Non-pigmented ciliary epithelial cell (primary cell): ENCODE measurements at places on chromosomes 4 and X.

DNA sequence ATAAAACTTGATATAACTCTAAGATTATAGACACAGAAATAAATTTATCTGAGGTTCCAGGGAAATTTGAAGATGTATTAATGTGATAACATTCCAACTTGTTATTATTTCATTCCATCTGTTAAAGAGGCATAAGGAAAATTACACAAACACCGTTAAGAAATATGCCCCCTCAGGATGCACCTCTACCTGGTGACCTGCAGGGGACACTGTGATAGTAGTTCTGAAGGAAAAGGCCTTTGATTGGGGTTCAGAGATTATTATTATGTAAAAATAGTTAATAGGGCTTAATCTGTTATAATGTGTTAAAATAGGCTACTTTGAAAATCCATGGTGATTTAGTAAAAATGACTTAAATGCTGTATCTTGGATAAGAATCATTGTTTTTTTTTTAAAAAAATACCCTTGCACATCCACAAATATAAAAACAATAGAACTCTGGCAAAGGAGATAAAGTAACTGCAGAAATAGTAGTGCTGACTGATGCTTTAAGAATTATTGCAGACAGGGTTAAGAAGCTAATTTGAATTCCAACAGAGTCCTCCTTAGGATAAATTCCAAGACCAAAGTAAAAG, 6.1 kb upstream of the ABRAXAS1 start:
- no peak for DNase-seq

- DNase-seq = no peak
Observed at GRCh38 chr4:76513482-76513881, 78.5 kb downstream of the SHROOM3 start.

GRCh38 chrX:44996277-44996676, 123.3 kb downstream of the KDM6A start:
- no peak for DNase-seq

DNA sequence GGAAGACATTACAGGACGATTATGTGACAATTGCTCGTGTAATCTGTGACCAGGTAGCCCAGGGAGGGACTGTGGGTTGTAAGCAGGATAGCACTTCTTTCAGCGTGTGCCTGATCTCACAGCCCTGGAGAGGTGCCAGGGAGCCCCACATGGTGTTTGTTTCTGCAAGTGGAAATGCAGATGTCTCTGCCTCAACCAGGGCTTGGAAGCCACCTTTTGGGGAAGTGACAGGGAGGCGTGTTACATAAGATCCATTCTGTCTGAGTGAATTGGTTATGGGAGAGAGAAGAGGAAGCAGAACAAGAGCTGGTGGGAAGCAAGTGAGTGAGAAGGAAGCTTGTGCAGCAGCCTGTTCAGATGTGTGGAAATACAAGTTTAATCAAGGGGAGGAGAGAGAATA, 104.5 kb upstream of the GATB start:
- DNase-seq = no peak

- no peak for DNase-seq
Observed at GRCh38 chrX:111086591-111087006, 9.4 kb upstream of the PAK3 start.

- no peak for DNase-seq
Observed at GRCh38 chr4:76597423-76597979, 162.5 kb downstream of the SHROOM3 start.

GRCh38 chr4:25861280-25861950, 1.4 kb downstream of the SEL1L3 start:
- DNase-seq = no peak

- no peak for DNase-seq
Observed at GRCh38 chrX:114065577-114066223, 518.2 kb upstream of the HTR2C start.

DNA sequence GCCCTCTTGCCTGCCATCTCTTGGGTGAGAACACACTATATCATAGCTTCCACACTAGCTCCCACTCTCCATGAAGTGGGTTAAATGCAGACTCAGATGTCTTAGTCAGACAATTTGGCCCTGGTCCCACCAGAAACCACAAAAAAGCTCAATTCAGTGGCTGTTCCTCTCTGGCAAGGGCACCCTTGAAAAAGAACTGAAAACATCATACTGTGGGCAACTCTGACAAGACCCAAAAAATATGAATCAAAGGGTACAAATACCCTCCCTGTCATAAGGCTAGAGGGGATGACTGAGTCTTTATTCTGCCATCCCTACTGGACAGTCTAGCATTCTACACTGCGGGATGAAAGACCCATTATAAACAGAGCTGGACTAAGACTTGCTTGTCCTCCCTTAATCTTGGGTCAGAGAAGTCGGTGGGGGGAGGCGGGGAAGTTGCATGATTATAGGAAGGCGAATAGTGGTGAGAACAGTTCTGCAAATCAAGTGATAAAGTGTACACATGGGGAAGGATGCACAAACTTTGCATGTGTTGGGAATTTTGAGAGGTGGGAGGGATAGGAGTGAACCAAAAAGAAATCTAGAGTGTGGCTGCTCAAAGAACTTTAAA, 172.1 kb downstream of the OPHN1 start:
- no peak for DNase-seq

DNA sequence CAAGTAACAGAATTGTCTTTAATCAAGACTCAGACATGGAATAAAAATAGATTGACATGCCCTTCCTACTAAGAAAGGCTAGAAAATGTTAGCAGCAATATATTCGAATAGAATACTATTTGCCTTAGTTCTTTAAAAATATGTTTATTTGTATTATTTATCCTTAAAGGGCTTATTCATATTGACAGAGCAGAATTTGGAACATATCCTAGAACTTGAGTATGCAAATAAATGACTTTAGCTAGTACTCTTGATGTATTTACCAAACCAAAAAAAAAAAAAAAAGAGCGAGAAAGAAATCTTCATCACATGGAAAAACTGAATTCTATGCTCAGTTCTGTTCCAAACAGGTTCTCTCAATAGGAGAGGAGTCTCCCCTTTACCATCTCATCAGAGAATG, 68.9 kb upstream of the PPARGC1A start:
- DNase-seq = no peak

GRCh38 chr4:47926667-47927258, 12.4 kb upstream of the NFXL1 start:
- no peak for DNase-seq

DNA sequence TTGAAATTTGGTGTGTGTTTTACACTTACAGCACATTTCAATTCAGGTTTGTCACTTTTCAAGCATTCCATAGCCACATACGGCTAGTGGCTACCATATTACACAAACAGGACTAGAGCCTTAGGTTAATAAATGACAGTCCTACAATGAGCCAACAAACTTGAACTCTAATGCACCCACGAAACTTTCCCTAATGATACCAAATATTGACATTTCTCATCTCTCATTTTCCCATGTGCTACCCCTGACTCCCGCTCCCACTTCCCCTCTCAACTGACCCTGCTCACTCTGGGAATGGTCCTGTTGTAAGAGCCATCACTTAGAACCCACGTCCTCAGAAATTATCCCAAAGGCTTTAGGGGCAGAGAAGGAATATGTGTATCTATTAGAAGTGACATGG, 4.9 kb upstream of the TLR10 start:
- DNase-seq = no peak

- no peak for DNase-seq
Observed at GRCh38 chr4:55820279-55820678, 689 bp downstream of the EXOC1L start.
